Ovary (tissue), 10 donors: ENCODE measurements at places on chromosomes 16 and 17. TPM values are rescaled to one million over a fixed set of nuclear protein-coding genes. Genes with fewer than 3 reads are reported as not detected.

GRCh38 chr17:81346908-81347349 lies 48.3 kb upstream of the BAHCC1 start:
- peak overlapping the region; percentile 71 for H3K4me3 ChIP-seq
- no peaks in the 10 kb centered on the region for H3K27me3 ChIP-seq
- peak; percentile 48 for DNase-seq

DNA sequence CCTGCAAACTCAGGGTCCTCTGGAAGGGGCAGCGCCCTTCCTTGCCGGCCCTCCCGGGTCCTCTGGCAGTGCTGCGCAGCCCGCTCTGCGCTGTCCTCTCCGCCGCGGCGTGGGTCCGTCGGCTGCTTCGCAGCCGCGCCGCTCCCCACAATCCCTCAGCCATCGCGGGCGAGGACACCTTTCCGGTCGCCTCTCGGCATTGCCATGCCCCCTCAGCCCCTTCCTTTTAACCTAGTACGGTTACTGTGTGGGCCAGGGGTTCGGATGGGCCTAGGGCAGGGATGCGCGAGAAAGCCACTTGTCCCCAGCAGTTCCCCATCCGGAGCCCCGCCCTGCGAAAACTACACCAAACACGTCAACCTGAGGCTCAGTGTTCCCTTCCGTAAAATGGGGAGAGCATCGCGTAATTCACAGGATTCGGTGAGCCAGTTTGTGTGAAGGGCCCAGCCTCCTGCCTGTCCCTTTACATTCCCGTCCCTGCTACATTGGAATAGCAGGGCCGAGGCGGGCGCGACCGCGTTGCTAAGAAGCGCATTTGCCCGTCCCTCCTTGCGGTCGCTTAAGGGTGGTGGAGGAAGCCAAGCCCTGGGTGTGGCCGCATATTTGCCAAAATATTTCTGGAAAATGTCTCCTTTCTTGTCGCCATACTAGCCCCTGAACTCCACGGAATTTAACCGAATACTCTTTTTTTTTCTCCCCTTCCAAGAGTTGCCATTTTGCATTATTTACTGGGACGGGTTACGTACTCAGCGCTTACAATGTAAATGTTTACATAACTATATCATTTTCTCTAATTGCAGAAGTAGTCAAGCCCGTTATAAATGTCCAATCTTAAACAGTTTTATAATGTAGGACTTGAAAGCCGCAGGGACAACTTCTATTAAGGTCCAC lies 13.2 kb downstream of the COPZ2 start:
- H3K4me1 ChIP-seq: peaks cover 13% of the 10 kb centered on the region
- no peaks in the 10 kb centered on the region for H3K36me3 ChIP-seq
- no peaks in the 10 kb centered on the region for H3K27me3 ChIP-seq
- DNase-seq: peak; percentile 37

Gene NPW
- total RNA-seq: not detected

DNA sequence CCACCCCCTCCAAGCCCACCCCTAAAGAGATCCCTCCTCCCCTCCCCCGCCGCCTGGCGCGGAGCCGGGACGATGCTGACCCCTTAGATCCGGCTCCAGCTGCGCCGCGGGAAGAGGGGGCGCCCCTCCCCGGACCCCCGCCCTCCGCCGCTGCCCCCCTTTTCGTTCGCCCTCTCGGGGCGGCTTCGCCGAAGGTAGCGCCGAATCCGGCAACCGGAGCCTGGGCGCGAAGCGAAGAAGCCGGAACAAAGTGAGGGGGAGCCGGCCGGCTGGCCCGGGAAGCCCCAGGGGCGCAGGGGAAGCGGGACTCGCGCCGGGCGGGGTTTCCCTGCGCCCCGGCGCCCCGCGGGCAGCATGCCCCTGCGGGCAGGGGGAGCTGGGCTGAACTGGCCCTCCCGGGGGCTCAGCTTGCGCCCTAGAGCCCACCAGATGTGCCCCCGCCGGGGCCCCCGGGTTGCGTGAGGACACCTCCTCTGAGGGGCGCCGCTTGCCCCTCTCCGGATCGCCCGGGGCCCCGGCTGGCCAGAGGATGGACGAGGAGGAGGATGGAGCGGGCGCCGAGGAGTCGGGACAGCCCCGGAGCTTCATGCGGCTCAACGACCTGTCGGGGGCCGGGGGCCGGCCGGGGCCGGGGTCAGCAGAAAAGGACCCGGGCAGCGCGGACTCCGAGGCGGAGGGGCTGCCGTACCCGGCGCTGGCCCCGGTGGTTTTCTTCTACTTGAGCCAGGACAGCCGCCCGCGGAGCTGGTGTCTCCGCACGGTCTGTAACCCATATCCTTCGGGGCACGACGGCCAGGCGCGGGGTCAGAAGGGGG lies 623 bp downstream of the CACNA1G start:
- peak; percentile 74 for DNase-seq
- H3K4me1 ChIP-seq: peaks cover 17% of the 10 kb centered on the region
- H3K27me3 ChIP-seq: no peaks in the 10 kb centered on the region

Gene C16orf96
- total RNA-seq: 0.12 TPM

Gene NXPH3
- total RNA-seq: 12.1 TPM

- H3K4me3 ChIP-seq: no peak overlapping the region
- no peaks in the 10 kb centered on the region for H3K36me3 ChIP-seq
- H3K27me3 ChIP-seq: no peaks in the 10 kb centered on the region
- no peak overlapping the region for H3K27ac ChIP-seq
Observed at GRCh38 chr16:78640886-78641285, 541.4 kb downstream of the WWOX start.

GRCh38 chr17:13086142-13086769 lies 68.4 kb upstream of the ELAC2 start:
- no peak overlapping the region for H3K4me3 ChIP-seq
- DNase-seq: no peak
- H3K36me3 ChIP-seq: no peaks in the 10 kb centered on the region
- no peaks in the 10 kb centered on the region for H3K27me3 ChIP-seq
- H3K27ac ChIP-seq: no peak overlapping the region

- no peaks in the 10 kb centered on the region for H3K27me3 ChIP-seq
- H3K36me3 ChIP-seq: no peaks in the 10 kb centered on the region
- no peak overlapping the region for H3K4me3 ChIP-seq
- no peak for DNase-seq
Observed at GRCh38 chr16:1053121-1053521, 19.4 kb upstream of the SSTR5 start.

Gene LDAF1
- total RNA-seq: 33.5 TPM

- no peak overlapping the region for H3K4me3 ChIP-seq
- DNase-seq: no peak
- H3K27me3 ChIP-seq: no peaks in the 10 kb centered on the region
Observed at GRCh38 chr17:17661134-17661533, 20.1 kb upstream of the RAI1 start.

Gene STX4
- total RNA-seq: 59.2 TPM

GRCh38 chr16:81650281-81650680 lies 128.8 kb upstream of the PLCG2 start:
- DNase-seq: no peak
- H3K27me3 ChIP-seq: no peaks in the 10 kb centered on the region
- H3K27ac ChIP-seq: peak overlapping the region; percentile 83
- H3K36me3 ChIP-seq: no peaks in the 10 kb centered on the region
- peaks cover 22% of the 10 kb centered on the region for H3K4me1 ChIP-seq

- no peaks in the 10 kb centered on the region for H3K4me1 ChIP-seq
- H3K4me3 ChIP-seq: no peak overlapping the region
- H3K36me3 ChIP-seq: no peaks in the 10 kb centered on the region
Observed at GRCh38 chr17:249236-249993, 68.0 kb upstream of the DOC2B start.

DNA sequence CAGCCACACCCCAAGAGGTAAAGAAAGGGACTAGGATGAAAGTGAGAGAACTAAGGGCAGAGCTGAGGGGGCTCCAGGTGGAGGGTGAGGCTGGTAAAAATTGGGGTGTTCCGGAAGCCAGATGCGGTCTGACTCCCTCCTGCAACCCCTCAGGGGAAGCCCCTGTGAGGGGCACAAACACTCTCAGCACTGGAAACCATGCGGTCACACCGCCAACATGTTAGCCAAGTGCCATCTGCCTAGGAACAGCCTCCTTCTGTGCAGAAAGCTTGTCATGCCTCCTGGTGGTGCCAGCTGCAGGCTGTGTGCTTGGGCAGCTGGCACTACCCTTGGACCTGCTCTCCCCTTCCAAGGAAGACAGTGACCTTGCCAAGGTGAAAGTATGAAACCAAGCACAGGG lies 83.5 kb upstream of the RPL38 start:
- DNase-seq: no peak
- H3K4me3 ChIP-seq: no peak overlapping the region
- H3K27ac ChIP-seq: no peak overlapping the region
- H3K4me1 ChIP-seq: no peaks in the 10 kb centered on the region

GRCh38 chr17:51687887-51688286 lies 427.5 kb downstream of the UTP18 start:
- H3K27ac ChIP-seq: no peak overlapping the region
- DNase-seq: no peak
- H3K4me1 ChIP-seq: no peaks in the 10 kb centered on the region
- H3K36me3 ChIP-seq: no peaks in the 10 kb centered on the region

- no peak for DNase-seq
- H3K36me3 ChIP-seq: no peaks in the 10 kb centered on the region
- H3K27ac ChIP-seq: no peak overlapping the region
- H3K27me3 ChIP-seq: no peaks in the 10 kb centered on the region
Observed at GRCh38 chr16:7074715-7075114, 257.9 kb upstream of the RBFOX1 start.

- no peaks in the 10 kb centered on the region for H3K27me3 ChIP-seq
- no peak for DNase-seq
- H3K4me3 ChIP-seq: no peak overlapping the region
- peaks cover 13% of the 10 kb centered on the region for H3K4me1 ChIP-seq
- no peak overlapping the region for H3K27ac ChIP-seq
Observed at GRCh38 chr17:296379-296778, 56.2 kb downstream of the RPH3AL start.

Gene SSTR5
- not detected for total RNA-seq

DNA sequence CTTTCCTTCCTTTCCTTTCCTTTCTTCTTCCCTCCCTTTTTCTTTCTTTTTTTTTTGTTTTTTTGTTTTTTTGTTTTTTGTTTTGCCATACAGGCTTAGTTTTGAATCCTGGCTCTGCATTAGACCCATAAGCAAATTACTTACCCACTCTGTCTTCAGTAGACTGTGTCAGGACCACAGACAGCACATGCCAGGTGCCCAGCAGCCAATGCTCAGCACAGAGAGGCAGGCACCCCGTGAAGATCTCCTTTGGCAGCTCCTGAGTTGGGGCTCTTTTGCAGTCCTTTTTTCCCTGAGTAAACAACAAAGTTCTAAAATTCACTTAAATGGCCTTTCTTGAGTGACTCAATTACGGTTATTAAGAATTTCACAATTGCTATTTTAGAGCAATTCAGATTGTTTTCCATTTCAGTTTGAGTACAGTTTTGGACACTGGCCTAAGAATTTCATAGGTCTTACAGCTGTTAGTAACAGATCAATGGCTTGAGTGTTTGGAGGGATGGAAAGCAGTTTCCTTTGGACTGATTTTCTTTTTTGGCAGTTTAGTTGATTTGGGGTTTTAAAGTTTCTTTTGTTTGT lies 26.2 kb upstream of the SLC5A11 start:
- no peak overlapping the region for H3K4me3 ChIP-seq
- no peaks in the 10 kb centered on the region for H3K36me3 ChIP-seq
- peaks cover 2% of the 10 kb centered on the region for H3K4me1 ChIP-seq
- no peak overlapping the region for H3K27ac ChIP-seq

DNA sequence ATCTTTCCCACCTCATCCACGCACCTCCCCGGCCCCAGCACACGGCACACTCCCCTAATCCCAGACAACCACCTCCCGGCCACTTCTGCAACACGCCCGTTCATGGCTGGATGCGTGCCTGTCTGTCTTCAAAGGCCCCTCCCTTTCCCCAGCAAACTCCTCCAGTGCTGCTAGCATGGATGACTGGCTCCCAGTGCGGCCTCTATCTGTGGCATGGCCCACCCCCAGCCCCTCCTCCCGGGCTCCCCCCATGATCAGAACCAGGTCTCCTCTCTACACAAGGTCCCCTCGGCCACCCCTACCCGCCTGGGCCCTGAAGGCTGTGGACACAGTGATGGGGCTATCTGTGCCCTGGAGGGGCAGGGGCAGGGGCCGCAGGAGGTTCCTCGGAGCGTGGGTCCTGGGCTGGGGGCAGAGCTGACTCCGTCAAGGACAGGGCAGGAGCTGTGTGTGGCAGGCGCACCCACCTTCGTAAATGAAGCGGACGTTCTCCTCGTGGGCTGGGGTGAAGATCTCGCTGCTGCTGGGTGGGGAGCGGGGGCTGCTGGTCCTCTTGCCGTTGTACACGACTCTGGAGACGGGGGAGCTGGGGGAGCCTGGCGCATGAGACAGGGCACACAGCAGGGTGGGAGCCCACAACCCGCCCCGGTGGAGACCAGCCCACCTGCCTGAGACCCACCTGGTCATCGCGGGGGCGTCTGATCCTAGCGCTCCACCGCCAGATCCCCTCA lies 9.1 kb downstream of the MCRIP1 start:
- H3K4me1 ChIP-seq: peaks cover 6% of the 10 kb centered on the region
- H3K27ac ChIP-seq: no peak overlapping the region
- no peaks in the 10 kb centered on the region for H3K27me3 ChIP-seq
- no peak overlapping the region for H3K4me3 ChIP-seq

DNA sequence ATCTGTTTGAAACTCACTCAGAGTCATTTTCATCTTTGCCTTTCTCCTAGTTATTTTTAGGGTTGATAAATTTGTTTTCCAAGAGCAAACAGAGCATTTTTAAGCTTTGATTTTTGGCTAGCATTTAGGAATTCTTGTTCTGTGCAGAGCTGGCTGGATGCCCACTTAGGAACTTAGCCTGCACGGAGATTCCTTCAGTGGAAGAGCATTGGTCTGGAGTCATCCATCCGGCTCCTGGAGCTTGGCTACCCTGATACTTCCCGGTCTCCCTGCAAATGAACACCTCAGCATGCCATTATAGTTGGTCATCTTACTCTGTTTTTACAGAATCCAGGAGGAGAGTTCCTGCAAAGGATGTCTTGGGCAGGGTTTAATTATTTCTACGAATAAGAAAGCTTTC lies 57.1 kb downstream of the SPECC1 start:
- H3K36me3 ChIP-seq: no peaks in the 10 kb centered on the region
- H3K4me1 ChIP-seq: peaks cover 23% of the 10 kb centered on the region

- H3K4me3 ChIP-seq: no peak overlapping the region
- H3K36me3 ChIP-seq: no peaks in the 10 kb centered on the region
- no peak for DNase-seq
- no peaks in the 10 kb centered on the region for H3K4me1 ChIP-seq
Observed at GRCh38 chr17:46950997-46951621, 27.9 kb downstream of the RPRML start.

DNA sequence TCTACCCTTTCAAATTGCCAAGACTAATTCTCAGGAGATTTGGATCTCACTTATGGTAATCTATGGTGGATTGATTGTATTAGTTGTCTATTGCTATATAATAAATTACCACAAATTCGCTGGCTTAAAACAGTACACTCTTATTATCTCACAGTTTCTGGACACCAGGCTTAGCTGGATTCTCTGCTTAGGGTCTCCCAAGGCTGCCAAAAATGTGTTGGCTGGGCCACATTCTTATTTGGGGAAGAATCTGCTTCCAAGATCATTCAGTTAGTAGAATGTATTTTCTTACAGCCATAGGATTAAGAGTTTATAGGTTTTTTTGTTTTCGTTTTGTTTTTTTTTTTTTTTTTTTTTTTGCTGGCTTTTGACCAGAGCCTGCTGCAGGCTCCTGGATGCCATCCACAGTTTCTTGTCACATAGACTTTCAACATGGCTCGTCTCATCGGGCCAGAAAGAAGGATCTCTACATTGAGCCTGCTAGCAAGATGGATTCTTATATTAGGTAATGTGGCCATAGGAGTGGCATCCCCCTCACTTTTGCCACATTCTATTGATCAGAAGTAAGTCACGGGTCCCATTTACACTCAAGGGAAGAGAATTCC lies 415.3 kb downstream of the KIF2B start:
- no peak overlapping the region for H3K27ac ChIP-seq
- DNase-seq: no peak
- no peaks in the 10 kb centered on the region for H3K27me3 ChIP-seq
- no peak overlapping the region for H3K4me3 ChIP-seq
